ENCODE measurements at places on chromosomes 6 and 20.

DNA sequence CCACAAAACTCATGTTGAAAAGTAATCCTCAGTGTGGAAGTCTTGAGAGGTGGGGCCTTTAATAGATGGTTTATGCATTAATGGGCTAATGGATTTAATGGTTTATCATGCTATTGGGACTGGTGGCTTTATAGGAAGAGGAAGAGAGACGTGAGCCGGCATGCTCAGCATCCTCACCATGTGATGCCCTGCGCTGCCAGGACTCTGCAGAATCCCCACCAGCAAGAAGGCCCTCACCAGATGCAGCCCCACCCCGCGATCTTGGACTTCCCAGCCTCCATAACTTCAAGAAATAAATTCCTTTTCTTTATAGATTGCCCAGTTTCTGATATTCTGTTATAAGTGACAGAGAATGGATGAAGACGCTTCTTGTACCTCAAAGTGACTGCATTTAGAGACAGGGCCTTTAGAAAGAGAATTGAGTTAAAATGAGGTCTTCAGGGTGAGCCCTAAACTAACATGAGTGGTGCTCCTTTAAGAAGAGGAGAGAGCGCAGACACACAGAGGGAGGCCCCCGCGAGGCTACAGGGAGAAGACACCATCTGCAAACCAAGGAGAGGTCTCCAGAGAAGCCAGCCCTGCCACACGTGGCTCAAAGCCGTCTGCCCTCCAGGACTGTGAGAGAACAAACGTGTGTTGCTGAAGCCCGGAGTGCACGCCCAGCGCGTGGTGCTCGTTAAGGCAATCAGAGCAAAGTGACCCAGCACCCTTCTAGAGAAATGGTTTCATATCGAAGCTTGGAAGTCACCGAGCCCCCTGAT, 56.9 kb downstream of the IRF4 start:
- no peak for DNase-seq

DNA sequence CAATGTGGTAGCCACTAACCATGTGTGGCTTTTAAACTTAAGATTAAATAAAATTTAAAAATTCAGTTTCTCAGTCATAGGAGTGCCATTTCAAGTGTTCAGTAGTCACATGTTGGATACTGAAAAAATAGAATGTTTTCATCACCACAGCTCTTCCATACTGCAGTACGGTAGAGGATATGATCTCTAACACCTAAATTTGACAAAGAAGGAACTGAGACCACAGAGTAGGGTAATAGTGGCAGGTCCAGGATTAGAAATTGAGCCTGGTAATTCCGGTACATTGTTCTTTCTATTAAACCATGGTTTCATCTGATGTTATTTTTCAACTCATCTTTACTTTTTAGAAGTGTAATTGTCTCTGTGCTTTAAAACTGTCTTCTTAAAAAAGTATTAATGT, 104.0 kb downstream of the CD2AP start:
- DNase-seq, result no peak

- no peak for DNase-seq
These were observed 30.4 kb upstream of the PNRC1 start for GRCh38 chr6:89050155-89050554.

DNA sequence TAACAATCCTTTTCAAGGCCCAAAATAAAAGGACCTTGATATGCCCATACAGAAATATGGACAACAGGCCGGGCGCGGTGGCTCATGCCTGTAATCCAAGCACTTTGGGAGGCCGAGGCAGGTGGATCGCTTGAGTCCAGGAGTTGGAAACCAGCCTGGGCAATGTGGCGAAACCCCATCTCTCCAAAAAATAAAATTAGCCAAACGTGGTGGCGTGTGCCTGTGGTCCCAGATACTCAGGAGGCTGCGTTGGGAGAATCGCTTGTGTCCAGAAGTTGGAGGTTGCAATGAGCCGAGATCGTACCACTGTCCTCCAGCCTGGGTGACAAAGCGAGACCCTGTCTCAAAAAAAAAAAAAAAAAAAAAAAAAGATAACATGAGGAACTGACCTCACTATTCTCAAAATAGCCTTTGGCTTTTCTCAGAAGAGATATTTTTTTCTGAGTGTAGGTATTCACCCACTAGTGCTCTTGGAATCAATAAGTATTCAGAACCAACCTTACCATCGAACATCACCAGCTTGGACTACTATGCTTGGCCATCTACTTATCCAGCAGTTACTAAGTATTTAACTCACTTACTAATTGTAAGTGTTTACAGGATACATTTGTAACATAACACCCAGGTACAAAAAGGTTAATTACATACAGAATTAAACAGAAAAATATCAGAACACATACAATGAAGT, 99.2 kb downstream of the OR2B2 start:
- DNase-seq, result peak; percentile 45

DNA sequence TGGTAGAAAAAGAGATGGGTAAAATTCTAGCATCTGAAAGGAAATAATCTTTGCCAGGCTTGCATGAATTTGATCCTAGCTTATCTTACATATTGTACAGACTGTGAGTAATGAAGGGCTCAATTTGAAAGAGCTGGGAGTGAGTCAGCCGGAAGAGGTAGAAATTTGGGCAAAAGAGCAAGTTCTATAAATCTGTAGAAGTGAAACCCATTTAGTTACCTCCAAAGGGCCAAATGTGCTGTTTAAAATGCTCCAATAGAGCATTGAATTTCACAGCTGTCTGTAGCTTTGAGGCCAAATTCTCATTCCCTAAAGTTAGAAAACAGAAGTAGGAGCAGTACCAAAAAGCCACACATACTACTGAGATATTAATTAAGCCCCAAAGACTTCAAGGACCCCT, 466.1 kb downstream of the BTBD3 start:
- DNase-seq, result no peak

DNA sequence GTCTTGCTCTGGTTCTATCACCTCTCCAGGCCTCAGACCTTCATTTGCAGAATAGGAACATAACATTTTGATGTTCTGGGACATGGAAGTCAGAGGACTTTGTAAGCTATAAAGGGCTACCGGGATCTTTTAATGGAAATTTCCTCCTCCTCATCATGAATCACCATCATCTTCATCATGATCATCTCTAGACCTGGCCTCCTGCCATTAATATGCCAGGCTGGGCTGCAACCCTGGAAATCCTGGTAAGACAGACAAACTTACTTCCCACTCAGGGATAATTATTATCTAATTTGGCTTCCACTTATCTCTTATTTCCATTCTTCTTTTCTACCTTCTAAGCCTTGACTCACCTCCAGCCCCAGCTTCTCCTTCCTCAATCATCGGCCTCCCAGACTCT, 41.0 kb upstream of the MRPS18A start:
- no peak for DNase-seq

- no peak for DNase-seq
These were observed 2.8 kb downstream of the FOXS1 start for GRCh38 chr20:31842471-31843157.

- DNase-seq, result no peak
These were observed 9.4 kb upstream of the FRMD1 start for GRCh38 chr6:168088161-168089053.

DNA sequence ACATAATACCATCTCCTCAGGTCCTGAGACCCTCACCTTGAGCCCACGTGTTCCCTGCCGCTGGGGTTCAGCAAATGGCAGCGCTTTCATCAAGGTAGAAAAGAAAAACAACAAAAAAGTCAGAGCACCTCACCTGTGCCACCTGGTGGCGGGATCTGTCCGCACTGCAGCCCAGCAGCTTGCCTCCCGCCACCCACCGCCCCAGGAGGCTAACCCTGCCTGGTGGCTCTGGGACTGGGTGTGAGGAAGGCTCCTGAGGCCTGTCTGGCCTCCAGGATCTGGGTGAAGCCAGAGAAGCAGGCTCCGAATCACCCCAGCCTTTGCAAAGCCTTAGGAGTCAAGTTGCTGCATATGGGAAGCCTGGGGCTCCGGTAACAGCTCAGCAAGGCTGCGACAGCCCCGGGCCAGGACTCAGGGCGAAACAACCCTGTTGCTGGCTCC, 270.8 kb downstream of the BMP7 start:
- peak; percentile 25 for DNase-seq

GRCh38 chr20:45576995-45577394, 2.1 kb downstream of the WFDC8 start:
- DNase-seq, result no peak

- no peak for DNase-seq
These were observed 637.6 kb upstream of the CHD6 start for GRCh38 chr20:42255821-42256220.

- DNase-seq, result no peak
These were observed 192.5 kb downstream of the MYLK4 start for GRCh38 chr6:2558098-2558680.

DNA sequence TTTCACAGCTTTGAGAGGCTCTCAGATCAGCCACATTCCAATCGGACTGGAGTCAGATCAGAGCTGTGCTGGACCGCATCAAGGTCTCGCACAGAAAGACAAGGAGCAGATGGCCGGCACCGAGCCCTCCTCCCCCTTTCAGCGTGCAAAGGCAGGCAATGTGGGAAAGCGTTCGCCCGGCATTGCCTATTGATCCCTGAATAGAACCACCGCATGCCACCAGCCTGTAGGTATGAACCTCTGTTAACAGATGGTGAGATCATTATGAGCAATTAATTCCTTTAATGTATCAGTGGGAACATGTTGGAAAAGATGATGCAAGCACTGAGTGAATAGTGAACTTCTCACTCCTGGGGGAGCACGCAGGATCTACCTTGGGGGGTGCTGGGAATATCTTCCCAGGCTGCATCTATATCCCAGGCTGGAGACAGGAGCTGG, 117.5 kb upstream of the ID4 start:
- no peak for DNase-seq

- DNase-seq, result no peak
These were observed 25.8 kb downstream of the B4GALT5 start for GRCh38 chr20:49687595-49688567.

GRCh38 chr20:36861875-36862801, 13.8 kb upstream of the TLDC2 start:
- no peak for DNase-seq

- no peak for DNase-seq
These were observed 9.9 kb downstream of the BCL2L1 start for GRCh38 chr20:31712564-31713311.

GRCh38 chr20:61808447-61808846, 257.2 kb downstream of the TAF4 start:
- DNase-seq, result no peak

DNA sequence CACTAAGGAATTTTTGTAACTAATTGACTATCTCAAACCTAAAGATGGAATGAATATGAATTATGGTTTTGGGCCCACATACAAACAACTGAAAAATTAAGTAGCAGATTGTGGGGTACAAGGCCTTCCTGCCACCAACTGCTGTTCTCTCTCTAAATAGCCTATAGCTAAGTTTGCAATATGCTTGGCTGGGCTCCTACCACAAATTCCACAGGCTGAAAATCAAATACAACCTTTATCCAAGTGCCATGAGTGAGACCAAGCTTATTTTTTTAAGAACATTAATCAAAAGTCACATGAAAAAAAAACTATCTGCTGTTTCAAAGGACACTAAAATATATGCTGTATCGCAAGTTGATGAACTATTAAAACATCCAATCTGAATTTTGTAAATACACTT, 52.1 kb downstream of the TENT5A start:
- no peak for DNase-seq

All from activated CD4-positive, alpha-beta T cell treated with anti-CD3 and anti-CD28 coated beads, Interleukin-2, Interleukin-6, amounts not matched to agents 100 ng/mL and 50 ng/mL, durations not matched to agents 16 hours and 8 hours (primary cell).